ENCODE measurements at places on chromosomes 5 and 9.
A peak's percentile ranks its signal among the peaks of the same experiment; 100 is the strongest.

GRCh38 chr5:14450018-14450524 lies 131.5 kb upstream of the OTULINL start:
- DNase-seq = no peak

- no peak for DNase-seq
Measured at GRCh38 chr5:74179179-74179578, 461.3 kb downstream of the ENC1 start.

DNA sequence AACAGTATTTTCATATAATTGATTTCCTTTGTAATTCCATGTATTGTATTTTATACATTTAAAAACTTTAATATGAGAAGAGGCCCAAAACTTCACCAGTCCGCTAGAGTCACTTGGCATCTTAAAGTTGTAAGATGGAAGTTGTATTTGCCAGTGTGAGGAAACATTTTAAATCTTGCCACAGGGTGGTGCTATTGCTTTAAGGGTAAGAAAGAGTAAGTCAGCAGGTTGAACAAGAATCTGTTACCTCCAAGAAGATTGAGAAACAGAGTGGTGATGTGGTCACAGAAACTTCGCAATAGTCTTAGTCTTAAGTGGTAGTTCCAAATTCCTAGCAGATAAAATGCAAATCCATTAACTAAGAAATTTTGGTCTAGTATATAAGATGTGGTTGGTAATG lies 39.8 kb upstream of the RANBP6 start:
- no peak for DNase-seq

- no peak for DNase-seq
Measured at GRCh38 chr5:83133797-83134196, 56.5 kb downstream of the XRCC4 start.

- peak; percentile 92 for DNase-seq
Measured at GRCh38 chr5:73388306-73388684, 60.3 kb downstream of the FOXD1 start.
